Brain microvascular endothelial cell (primary cell): ENCODE measurements at places on chromosomes 5 and 9.

DNA sequence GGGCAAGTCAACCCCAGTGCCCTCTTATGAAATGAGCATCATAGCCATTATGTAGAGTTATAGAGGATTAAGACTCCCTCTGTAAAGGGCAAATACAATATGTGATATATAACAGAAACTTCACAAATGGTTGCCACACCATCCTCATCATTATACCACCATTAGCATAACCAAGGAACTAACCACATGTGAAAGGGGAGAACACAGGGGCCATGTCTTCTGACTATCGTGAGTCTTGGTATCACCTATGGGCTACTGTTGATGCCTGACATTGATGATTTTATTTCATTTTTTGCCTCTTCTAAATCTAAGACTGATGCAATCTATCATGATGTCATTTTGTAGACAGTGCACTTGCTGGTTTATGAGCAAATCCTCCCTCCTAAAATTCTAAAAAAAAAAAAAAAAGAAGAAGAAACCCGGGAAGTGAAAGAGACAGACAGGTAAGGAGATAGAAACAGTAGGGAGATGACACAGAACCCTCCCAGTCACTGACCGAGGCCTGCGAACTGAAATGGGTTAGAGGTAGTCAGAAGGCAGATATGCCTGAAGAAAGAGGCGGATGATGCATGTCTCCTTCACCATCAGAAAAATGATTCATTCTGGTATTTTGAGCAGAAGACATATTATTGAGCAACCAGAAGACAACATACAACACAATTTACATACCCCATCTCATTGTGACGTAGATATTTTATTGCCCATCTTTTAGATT lies 266.0 kb downstream of the DMAC1 start:
- no peak for DNase-seq

- DNase-seq: no peak
Measured at GRCh38 chr5:143003328-143003636, 233.1 kb downstream of the ARHGAP26 start.

DNA sequence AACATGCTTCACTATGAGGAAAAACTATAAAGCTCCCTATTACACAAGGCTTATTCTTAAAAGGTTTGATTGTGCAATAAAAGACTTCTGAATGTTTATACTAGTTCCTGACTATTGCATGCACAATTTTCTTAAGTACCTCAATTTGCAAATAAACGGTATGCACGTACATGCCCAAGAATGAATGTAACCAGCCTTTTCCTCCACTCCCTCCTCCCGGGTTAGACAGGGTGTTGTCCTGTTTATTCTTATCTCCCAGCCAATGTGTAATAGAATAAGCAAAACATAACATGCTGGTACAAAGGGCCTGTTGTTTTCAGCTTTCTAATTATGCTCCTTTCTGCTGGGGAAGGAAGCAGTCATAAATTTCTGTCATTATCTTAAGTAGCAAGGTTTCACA lies 79.1 kb downstream of the AOPEP start:
- peak; percentile 68 for DNase-seq

- DNase-seq: no peak
Measured at GRCh38 chr5:126139086-126139485, 284.1 kb upstream of the GRAMD2B start.

DNA sequence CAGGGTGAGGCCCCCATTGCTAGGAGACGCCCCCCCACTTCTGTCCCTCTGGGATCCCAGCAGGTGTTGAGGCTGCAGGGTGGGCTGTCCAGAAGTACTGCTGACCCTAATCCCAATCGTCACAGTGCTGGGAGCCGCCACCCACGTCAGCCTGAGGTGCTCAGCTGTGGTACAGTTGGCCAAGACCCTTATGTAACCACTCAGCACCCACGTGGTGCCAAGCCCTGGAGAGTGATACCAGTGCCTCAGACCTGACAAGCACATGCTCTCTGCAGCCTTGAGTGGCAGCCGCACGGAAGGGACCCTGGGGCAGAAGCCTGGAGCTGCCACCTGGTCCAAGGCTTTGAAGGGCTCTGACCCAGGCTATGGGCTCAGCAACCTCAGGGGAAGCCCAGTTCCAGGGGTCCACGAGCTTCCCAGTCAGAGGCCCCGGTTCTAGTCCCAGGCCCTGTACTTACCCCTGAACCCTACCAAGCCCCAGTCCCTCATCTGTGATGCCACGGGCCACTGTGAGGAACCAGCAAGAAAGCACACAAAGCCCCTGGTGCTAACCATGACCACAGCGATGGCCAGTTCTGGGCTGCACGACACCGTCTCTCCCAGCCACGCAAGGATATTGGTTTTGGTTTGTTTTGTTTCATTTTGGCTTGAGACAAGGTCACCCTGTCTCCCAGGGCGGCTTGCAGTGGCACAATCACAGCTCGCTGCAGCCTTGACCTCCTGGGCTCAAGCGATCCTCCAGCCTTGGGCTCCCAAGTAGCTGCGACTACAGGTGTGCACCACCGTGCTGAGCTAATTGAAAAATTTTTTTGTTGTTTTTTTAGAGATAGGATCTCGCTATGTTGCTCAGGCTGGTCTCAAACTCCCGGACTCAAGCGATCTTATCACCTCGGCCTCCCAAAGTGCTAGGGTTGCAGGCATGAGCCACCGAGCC lies 50.7 kb downstream of the DBH start:
- DNase-seq: no peak

- DNase-seq: no peak
Measured at GRCh38 chr9:93064392-93065134, 6.1 kb downstream of the SUSD3 start.

- no peak for DNase-seq
Measured at GRCh38 chr5:4275232-4275631, 679.6 kb downstream of the IRX1 start.

DNA sequence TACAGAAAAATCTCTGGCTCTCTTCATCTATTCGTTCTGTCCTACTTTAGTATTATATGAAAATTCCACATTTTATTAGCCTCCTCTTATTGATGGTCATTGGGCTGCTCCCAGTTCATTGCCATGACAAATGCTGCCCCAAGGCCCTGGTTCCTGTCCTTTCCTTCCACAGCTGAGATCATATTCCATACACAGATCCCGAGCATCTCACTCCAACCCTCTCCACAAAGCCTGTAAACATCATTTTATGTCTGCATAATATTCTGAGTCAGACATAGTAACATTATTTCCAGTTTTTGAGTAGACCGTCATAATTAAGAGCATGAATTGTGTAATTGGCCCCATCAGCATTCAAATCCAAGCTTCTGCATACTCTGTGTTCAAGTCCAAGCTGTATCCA lies 86.3 kb downstream of the MVB12B start:
- DNase-seq: no peak

DNA sequence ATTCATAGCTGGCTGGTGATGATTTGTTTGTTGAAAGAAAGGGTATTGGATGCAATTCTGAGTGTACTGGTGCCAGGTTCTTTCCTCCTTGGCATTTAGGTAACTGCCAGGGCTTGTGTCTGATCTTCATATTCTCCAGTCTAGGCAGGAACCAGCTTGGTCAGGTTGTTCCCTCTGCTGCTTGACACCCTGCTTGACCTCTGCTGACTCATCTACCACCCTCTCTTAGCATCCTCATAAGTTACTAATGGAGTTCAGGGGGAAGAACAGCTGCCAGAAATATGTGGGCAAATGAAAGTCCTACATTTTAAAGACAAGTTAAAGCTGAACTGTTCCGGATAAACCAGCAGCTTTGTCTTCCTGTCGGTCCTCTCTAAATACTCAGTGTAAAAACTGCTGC lies 116.1 kb upstream of the TNC start:
- peak; percentile 84 for DNase-seq

DNA sequence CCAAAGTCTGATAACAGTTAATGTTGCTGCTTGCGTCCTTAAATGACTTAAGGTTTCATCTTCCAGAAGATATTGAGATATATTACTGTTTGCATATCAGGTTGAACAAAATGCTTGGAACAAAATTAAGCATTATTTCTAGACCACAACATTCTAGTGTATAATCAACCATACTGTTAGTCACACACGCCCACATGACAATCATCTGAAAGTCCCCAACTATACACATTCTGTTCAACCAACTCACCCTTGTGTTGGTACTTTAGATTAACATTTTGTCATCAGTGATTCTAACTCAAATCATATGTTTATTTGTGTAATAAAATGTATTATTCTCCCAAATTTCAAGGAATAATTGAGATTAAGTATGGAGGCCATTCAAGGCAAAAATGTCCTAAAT lies 47.3 kb downstream of the LURAP1L start:
- peak; percentile 13 for DNase-seq

GRCh38 chr9:84361645-84362044 lies 21.1 kb upstream of the SLC28A3 start:
- no peak for DNase-seq

- peak; percentile 37 for DNase-seq
Measured at GRCh38 chr5:134524826-134525682, at the start of gene JADE2. TSS of gene JADE2 (plus strand) at chr5:134525670. CDS start at chr5:134535858, 10,188 bp downstream.

DNA sequence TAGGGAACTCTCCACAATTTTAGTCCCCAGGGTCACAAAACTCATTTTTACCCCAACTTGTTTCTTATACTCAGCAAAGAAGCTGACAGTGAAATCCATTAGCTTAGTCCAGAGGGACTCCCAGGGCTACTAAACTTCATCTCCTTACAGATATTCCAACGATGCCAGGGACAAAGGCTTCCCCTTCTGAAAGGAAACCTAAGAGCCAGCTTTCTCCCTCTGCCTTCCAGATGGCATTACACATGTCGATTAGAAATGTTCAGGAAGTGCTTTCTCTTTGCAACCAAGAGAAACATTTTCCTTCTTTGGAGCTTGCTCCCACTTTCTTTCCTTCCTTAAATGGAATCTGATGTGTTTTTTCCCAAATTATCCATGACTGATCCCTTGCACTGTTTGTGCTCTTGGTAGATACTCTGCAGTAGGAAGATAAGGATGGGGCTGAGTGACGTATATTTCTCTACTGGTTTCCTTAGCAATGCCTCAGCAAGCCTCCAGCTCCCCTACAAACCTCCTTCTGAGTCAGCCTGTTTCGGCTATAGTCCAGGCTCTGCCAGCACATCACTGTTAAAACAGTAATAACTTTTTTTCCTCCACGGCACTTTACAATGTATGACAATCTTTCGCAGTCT lies 43.0 kb upstream of the HTR4 start:
- peak; percentile 22 for DNase-seq

DNA sequence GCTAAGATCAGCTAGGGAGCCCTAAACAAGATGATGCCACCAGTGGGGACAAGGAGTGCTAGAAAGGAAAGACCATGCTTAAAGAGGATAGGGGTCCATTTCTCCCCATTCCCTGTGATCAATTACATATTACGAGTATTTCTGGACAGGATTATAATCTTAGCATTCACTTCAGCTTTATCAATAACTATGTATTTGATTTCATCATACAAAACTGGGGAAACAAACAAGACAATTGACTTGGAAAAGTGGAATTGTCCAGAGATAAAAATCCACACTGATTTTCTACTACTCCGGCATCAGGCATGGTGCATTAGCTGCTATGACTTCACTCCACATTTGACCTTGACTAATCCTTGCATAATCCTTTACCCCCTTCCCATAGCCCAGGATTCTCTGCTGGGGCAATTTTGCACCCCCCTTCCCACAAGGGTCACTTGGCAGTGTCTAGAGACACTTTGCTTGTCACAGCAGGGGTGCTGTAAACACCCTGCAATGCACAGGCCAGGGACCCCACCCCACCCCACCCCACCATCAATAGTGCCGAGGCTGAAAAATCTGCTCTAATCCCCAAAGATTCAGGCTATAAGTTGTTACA lies 29.9 kb upstream of the UBE2QL1 start:
- no peak for DNase-seq

DNA sequence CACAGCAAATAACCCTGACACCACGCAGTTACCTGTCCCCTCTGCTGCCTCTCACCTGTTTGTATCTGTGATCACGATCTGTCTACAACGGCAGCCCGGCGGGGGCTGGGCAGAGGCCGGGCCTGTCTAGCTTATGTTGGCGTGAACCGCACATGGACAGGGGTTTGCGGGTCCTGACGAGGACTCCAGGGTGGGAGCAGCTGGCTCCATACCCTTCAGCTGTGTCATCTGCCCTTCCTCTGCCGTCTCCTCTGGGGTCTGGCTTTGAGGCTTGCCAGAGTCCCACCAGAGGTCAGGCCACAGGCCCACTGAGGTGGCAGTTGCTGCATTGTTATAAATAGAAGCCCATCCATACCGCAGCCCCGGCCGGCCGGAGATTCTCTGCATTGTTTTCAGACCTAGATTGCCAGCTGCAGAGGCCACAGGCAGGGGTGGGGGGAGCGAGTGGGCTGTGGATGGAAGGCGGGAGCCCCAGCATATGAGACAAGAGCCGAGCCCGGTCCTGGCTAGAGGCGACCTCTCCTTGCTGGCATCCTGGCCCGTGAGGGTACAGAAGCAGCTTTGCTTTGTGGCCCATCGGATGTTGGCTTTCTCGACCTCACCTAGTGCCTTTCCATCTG lies 37.8 kb downstream of the FAM78A start:
- peak; percentile 70 for DNase-seq

GRCh38 chr9:71403106-71403505 lies 281.7 kb upstream of the TRPM3 start:
- DNase-seq: no peak

DNA sequence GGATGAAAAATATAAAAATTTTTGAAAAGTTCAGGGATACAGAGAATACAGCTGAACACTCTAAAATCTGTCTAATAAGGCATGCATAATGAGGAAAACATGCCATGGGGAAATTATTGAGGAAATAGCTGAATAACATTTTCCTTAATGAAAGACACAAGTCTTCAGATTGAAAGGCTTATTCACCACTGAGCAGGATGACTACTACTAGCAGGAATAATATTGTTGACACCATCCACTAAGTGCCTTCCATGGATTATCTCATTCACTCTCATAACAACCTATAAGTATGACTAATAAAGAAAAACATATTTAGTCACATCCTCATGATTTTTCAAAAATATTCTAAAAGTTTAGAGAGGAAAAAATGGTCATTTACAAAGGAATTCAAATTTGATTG lies 96.7 kb upstream of the FER start:
- peak; percentile 70 for DNase-seq

- peak; percentile 89 for DNase-seq
Measured at GRCh38 chr9:34665381-34666250, 3.2 kb upstream of the CCL27 start.

DNA sequence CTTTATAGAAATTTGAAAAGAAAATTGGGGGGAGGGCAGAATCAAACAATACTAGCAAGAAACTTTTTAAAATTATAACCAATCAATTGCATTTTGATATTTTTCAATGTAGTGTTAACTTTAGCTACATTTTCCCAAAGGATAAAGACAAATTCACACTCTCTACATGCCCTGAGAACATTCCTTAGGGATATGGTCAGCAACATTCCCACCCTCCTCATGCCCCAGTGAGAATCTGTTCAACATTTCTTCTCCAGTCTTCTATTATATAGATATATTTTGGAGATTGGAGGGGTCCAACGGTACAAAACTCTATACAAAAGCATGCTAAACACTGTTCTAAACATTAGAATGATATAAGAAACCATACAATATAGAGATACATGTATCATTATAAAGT lies 11.6 kb upstream of the PRR16 start:
- no peak for DNase-seq

- DNase-seq: no peak
Measured at GRCh38 chr5:93632327-93632726, 49.3 kb downstream of the NR2F1 start.

GRCh38 chr9:124180557-124180956 lies 77.2 kb upstream of the NEK6 start:
- no peak for DNase-seq
